ENCODE measurements at places on chromosomes 16 and 17.

GRCh38 chr16:55301385-55302008, 22.5 kb upstream of the IRX6 start:
- DNase-seq, result no peak

DNA sequence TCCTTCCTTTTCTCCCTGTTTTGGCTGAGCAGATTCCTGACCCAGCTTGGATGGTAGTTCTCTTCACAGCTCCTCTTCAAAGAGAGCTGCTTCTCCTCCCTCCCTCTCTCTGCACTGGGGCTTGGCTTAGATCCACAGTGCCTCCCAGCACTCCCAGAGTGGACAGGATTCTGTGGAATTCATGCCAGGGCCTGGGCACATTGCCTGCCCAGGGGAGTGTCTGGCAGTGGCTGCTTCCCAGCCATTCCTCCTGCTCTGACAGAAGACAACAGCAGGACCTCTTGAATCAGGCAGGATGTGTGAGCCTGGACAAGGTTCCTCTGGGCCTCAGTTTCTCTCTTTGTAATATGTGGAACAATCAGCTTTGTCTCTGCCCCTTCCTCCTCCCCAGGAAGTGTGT, 4.5 kb upstream of the MMP28 start:
- DNase-seq, result no peak

DNA sequence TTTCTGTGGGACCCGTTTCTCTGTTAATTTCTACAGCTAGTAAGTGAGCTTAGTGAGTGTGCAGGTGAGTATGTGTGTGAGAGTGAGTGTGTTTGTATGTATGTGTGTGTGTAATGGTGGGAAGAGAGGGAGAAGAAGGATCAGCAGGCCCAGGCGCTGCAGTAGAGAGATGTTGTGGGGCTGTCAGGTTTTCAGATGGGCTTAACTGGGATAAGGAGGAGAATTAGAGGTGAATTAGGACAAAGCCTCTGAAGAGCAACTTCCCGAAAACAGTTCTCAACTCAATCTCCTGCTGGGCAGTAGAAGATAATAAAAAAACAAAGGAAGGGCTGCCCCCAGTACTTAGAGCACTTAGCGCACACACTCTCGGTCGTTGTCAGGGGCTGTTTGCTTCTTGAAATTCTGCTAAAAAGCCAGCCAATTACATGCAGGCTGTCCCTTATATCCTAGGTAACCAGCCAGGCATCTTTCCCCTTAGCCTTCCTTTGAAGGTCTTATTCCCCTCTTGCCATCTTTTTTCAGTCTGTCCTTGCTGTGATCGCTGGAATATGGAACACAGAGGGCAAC, 63.4 kb downstream of the CLEC16A start:
- DNase-seq, result no peak

- no peak for DNase-seq
Measured at GRCh38 chr17:77148077-77148939, 7.5 kb downstream of the SEC14L1 start.
